ENCODE measurements at places on chromosomes 1 and 21.

DNA sequence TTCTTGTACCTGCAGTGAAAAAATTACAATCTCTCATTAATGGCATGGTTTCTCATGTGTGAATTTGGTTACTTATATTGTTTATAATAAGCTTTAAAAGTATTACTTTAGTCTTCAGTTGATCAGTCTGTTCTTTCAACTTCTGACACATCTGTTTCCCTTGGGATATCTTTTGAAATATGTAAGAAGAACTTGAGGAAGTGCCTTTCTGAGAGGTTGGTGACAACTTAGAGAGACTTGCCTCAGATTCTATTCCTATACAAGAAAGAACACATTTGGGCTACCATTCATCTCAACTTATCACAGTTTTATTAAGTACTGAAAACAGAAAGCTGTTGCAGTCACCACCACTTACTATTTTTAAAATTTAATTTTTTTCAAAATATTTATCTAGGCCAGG is 8.1 kb downstream of the AKNAD1 start:
- DNase-seq = no peak

DNA sequence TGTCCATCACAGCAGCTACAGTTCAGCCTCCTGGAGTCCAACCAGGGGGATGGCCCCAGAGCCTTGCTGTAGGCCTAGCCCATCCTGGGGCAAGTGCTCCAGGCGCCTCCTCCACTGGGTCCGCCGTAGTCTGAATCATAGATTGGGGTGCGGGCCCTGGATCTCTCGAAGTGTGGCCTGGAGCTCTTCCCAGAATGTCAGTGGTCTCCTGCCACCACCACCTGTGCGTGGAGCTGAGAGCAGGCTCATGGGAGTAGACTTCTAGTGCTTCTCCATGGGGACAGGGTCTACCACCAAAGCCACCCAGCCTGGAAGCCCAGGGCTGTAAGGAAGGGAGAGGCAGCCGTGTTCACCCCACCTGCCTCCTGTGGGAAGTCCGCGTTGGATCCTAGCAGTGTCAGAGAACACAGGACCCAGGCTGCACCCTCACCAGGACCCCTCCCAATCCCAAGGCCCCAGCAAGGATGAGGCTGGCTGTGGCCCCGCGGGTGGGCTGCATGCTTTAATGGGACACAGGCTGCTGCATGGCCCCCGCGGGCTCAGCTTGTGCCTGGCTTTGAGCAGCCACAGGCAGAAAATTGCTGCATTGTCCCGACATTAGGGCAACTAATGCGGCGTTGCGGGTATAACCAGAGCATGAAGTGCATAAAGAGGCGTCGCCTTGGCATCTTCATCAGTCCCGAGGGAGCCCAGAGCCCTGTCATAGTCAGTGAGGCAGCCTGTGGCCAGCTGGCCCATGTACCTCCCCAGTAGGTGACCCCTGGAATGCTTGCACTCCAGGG is 735 bp upstream of the HES3 start:
- no peak for DNase-seq

DNA sequence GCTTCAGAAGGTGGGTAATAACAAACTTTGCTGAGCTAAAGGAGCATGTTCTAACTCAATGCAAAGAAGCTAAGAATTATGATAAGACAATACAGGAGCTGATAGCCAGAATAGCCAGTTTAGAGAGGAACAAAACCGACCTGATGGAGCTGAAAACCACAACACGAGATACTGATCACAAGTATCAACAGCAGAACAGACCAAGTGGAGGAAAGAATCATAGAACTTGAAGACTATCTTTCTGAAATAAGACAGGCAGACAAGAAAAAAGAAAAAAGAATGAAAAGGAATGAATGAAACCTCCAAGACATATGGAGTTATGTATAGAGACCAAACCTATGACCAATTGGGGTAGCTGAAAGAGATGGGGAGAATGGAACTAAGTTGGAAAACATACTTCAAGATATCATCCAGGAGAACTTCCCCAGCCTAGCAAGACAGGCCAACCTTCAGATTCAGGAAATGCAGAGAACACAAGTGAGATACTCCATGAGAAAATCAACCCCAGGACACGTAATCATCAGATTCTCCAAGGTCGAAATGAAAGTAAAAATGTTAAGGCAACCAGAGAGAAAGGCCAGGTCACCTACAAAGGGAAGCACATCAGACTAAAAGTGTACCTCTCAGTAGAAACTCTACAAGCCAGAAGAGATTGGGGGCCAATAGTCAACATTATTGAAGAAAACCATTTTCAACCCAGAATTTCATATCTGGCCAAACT is 20.5 kb downstream of the CD84 start:
- DNase-seq = no peak

DNA sequence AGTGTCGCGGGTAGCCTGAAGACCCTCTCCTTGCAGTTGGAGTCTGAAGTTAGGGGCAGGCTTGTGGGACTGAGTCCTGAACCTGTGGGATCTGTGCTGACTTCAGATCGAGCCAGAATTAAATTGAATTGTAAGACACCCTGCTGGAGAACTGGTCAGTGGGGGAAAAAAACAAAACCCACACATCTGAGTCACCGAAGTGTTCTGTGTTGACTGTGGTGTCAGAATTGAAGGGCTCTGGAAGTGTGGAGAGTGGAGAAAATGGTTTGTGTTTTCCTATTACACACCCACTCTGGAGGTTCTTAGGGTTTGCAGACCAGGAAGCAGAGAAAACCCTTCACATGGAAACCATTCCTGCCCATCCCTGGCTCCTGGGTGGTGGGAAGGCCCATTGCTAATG is 209.5 kb upstream of the GALNT2 start:
- no peak for DNase-seq

- no peak for DNase-seq
Measured at GRCh38 chr1:150559656-150560010, 10.4 kb downstream of the ADAMTSL4 start.

DNA sequence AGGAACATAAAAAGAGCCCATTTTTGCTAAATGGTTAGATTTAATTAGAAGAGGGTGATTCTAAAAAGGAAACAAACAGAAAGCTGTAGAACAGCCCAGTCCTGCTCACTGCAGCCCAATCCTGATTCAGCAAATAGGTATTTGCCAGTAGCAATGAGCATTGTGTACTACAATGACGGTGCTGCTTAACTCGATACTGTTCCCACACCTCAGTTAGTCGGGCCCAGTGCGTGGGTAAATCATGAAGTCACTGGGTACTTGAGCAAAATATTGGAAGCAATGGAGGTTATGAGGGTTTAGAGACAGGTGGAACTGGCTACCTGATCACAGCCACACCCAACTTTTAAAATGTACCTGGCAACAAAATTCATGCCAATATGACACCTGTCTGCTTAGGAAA is 101.5 kb upstream of the ADGRL2 start:
- no peak for DNase-seq

Data from stimulated activated CD8-positive, alpha-beta memory T cell treated with anti-CD3 and anti-CD28 coated beads, Interleukin-4, amount 100 ng/mL, for 1 hour (primary cell).